ENCODE measurements at places on chromosomes 12 and 14.

GRCh38 chr12:104042580-104042979 lies 7.4 kb downstream of the GLT8D2 start:
- DNase-seq = no peak

DNA sequence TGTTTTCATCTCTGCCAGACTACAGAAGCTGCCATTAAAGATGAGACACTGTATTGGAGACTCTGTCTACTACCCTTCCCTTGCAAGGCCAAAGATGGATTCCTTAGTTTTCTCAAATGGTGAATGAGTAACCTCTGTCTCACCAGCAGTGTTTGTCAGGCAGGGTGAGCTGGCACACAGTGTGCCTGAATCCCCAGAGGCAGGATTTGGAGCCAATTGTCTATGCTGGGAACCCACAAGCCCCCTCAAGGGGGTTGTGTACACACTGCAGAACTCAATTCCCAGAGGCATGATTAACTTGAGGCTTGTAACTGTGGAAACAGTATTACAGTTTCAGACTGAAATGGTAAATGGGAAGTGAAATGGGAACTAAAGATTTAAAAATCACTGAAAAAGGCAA lies 136.8 kb upstream of the PTPRB start:
- no peak for DNase-seq

DNA sequence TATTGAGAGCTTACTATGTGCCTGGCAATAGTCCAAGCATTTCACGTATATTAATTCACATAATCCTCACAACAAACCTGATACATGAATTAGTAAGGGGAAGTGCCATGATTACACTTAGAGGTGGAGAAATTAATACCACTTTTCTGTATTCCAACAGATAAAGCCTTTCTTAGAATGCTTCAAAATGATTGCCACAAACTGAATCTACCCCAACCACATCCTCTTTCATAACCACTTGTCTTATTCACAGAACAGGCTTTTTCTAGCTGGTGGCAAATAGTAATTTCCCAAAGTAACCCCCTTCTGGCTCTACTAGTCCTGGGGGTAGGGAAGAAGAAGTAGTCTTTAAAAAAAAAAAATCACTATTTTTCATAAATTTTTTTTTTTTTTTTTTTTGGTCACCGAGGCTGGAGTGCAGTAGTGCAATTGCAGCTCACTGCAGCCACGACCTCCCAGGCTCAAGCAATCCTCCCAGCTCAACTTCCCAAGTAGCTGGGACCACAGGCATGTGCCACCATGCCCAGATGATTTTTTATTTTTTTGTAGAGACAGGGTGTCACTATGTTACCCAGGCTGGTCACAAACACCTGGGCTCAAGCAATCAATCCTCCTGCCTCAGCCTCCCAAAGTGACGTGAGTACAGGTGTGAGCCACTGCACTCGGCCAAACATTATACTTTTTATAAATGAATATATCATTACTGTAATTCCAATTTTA lies 59.0 kb upstream of the ARID2 start:
- no peak for DNase-seq

- no peak for DNase-seq
These were observed 220.5 kb downstream of the SEC23A start for GRCh38 chr14:38882533-38882932.

GRCh38 chr12:2058837-2059236 lies 6.0 kb downstream of the CACNA1C start:
- DNase-seq = no peak

GRCh38 chr12:1529862-1530591 lies 64.4 kb downstream of the FBXL14 start:
- peak; percentile 33 for DNase-seq

DNA sequence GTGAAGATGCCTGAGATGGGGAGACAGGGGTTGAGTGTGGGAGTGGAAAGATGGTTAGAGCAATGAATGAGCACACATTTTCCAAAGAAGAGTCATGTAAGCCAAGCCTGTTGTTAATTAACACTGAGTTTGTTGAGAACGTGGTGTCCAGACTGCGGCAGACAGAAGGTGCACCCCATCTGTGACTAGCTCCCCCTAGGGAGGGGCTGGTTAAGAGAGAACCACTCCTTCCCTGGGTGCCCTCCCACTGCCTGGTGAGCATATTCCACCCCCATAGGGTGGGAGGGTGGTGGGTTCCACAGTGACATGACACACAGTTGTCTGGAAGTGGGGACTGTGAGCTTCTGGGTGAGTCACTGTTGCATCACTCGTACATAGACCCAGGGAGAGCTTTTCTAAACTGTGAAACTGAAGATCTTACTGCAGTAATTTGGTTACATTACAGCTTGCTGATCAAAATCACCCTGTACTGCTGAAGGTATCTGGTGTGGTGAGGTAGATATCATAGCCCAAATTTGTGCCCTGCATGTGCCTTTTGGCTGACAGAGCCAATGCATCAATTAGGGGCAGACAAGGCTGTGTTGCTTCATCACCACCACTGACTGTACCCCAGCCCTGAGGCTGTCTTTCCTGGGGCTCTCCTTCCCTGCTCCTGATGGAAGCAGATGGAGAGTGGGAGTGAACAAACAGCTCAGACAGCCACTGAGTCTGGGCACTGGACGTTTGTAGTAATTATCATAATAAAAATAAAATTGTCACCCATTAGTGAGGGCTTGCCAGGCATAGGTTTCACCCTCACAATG lies 150.9 kb downstream of the EMP1 start:
- DNase-seq = no peak

DNA sequence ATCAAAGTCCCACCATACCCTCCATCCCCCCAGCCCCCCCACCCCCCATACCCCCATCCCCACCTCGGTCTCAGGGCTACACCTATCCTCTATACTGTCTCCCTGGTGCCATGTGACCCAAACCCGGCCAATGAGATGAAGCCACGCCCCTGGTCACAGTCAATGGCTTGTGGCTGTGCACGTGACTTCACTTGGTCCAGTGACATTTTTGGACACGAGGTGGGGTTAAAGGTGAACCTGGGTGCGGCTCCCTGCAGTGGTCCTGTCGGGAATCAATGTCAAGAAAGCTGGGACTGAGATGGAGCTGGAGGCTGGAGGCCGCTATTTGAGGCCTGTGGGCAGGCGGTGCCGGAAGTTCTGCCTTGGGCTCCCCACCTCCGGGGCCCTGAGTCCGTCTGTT lies 100.7 kb upstream of the MAP1LC3B2 start:
- no peak for DNase-seq

GRCh38 chr12:11641522-11641921 lies 8.0 kb upstream of the ETV6 start:
- no peak for DNase-seq

- DNase-seq = no peak
These were observed 66.2 kb upstream of the DNM1L start for GRCh38 chr12:32612658-32613614.

DNA sequence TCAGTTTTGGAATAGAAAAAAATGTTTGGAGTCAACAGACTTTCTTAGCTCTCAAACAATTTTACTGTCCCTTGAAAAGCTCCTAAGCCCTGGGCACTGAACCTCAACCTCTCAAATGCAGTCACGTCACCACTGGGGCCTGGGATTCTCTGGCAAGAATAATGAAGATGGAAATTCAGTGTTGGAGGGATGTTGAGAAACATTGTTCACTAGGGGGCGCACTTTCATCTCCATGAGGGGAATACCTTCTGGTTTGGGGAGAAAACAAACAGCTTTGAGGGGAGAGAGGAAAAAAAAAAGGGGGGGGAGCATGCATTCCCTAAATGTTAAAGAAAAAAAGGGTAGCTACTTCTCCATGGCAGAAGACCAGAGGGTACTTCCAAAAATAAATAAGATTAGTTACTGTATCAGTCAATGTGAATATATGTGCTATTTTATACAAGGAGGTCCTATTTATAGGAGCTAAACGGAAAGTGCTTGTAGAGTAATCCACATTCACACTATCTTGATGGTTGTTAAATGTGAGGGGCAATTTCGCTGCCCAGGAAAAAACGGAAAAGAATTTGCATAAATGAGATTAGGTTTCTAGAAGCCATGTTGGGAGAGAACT lies 5.8 kb upstream of the TBPL2 start:
- DNase-seq = peak; percentile 74

- DNase-seq = no peak
These were observed 6.7 kb downstream of the TRHDE start for GRCh38 chr12:72278894-72279293.

DNA sequence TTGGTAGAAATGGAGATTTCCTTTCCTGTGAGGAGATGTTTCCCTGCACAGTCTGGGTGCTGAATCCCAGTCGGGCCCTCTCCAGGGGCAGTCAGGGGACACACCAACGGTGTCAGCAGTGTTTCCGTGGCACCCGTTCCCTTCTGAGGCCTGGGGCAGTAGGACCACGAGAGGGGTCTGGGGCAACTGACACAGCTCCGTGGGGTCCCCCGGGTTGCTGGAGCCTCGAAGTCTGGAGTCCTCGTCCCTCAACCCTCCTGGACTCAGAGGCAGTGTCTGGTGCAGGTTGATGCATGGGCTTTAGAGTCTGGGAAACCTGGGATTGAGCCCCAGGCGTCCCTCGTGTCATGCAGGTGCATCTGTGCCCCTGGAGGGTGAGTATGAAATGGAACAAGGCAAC lies 327.3 kb downstream of the ADGRD1 start:
- DNase-seq = no peak

- DNase-seq = no peak
These were observed 133.9 kb downstream of the C12orf75 start for GRCh38 chr12:105464406-105464805.

DNA sequence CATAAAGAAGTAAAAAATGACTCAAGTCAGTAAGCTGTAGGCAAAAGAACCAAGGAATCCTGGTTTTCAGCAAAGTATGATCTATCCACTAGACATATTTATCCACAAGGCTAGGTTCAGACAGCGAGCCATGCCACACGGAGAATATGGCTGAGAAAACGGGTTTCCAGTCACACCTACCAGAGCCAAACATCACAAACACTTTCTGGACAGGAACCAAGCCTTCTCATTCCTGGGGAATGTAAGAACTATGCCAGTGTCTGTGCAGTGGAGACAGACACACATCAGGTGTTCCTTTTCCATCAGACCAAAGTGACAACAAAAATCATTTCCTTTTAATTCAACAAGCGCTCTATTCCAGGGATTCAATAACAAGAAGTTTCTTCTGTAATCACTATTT lies 41.1 kb downstream of the AREL1 start:
- DNase-seq = no peak

GRCh38 chr14:57686304-57686703 lies 179.6 kb downstream of the SLC35F4 start:
- DNase-seq = no peak

GRCh38 chr12:72631926-72632685 lies 359.9 kb downstream of the TRHDE start:
- DNase-seq = no peak

DNA sequence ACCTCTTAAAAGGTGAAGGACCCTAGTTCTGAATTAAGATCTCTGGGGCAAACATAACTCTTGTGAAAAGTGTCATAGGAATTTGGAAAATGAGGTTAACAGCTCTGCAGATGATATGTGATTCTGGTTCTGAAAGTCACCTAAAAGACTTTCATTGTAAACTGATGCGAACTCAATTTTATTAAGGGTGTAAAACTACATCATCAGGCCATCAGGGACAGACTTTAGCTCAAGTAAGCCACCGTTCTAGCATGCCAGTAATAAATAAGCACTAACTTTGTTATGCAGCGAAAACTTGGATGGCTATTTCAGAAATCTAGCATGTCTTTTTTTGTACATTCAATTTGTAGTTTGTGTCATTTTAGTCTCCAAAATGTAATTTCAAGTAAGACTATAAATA lies 61.6 kb downstream of the R3HDM2 start:
- DNase-seq = no peak

- DNase-seq = no peak
These were observed 1.2 kb downstream of the SPTSSA start for GRCh38 chr14:34460841-34461240.

GRCh38 chr14:95253039-95253630 lies 66.6 kb downstream of the CLMN start:
- DNase-seq = no peak

- DNase-seq = no peak
These were observed 13.3 kb downstream of the IL31 start for GRCh38 chr12:122160761-122161160.

DNA sequence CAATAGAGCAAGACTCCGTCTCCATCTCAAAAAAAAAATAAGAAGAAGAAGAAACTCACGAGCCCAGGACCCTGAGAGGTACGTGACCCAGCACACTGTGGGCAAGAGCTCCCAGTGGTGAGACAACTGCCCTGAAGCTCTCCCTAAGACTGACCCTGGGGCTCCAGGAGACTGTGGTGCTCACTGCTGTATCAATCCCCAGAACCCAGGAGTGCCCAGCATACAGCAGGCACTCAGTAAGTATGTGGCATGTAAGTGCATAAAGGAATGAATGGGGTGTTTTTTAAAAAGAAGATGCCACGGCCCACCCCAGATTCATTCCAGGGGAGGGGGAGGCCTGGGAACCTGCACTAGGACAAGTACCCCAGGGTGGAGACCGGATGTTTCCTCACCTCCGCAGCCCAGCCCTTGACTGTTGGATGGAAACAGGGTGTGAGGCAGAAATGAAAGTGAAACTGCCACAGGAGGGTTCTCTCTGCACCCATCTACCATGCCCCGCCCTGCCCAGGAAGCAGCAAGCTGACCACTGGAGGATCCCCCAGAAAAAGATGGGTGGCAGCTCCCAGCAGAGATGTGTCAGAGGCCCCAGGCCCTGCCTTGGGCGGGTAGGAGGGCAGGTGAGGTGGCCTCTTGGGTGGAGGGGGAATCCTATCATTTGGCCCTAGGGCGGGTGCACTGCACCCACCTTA lies 12.2 kb downstream of the ITPK1 start:
- DNase-seq = no peak

GRCh38 chr14:82796086-82796485 lies 1262.4 kb upstream of the SEL1L start:
- no peak for DNase-seq

DNA sequence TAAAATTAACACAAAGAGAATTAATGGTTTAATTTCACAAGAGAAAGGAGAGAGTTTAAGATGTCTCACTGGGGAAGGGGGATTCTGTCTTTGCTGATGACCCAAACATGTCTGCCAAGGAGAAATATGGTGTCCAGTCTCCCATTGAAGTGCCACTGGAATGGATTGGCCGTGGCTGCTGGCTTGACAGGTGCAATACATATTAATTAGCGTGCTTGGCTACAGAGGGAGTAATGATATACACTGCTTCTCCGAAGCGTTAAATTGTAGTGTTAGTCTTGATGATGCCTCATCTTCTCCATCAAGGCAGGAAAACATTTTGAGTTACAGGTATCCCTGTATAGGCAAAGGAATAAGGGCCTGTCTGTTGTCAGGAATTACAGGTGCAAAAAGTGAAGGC lies 393.4 kb upstream of the TMPO start:
- DNase-seq = no peak

DNA sequence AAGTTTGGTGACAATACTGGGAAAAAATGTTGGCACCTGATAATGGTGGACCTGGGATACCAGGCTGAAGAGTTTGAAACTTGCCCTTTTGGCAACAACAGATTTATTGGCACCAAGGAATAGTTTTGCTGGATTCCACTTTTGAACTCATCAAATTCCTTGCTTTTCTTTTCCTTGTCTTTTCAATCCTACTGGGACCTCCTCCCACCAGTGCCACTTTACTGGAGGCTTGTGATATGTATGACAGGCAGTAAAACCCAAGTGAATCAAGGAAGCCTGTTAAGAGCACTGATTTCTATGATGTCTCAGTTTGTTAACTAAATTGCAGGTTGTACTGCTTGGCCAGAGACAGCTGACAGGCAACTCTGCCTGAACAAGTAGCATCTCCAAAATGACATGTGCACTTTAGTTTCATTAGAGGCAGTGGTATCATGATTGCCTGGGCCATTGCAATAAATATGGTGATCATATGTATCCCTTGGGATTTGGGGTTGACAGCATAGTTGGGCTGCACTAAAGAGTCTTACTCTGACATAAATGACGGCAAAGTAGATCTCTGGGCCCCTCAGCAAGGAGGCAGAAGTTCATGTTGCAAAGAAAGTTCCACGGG lies 565.4 kb downstream of the DIO2 start:
- no peak for DNase-seq

GRCh38 chr12:92312463-92312964 lies 166.9 kb upstream of the BTG1 start:
- DNase-seq = no peak

All from neural crest cell (in vitro differentiated cells).